Upper lobe of left lung (tissue), 6 donors: ENCODE measurements at places on chromosomes 2 and 18. TPM values are rescaled to one million over a fixed set of nuclear protein-coding genes. Genes with fewer than 3 reads are reported as not detected.

Gene LAMA3
- total RNA-seq, result 177 TPM

Gene DTYMK
- total RNA-seq, result 17.0 TPM

Gene ZNF396
- total RNA-seq, result 1.8 TPM

GRCh38 chr18:71398531-71398930 lies 1109.7 kb downstream of the SOCS6 start:
- H3K4me1 ChIP-seq, result no peaks in the 10 kb centered on the region
- no peaks in the 10 kb centered on the region for H3K36me3 ChIP-seq
- no peak for DNase-seq
- H3K27me3 ChIP-seq, result no peaks in the 10 kb centered on the region
- no peak overlapping the region for H3K4me3 ChIP-seq

GRCh38 chr2:104703669-104704068 lies 150.2 kb upstream of the POU3F3 start:
- H3K27me3 ChIP-seq, result no peaks in the 10 kb centered on the region
- H3K27ac ChIP-seq, result no peak overlapping the region
- H3K36me3 ChIP-seq, result no peaks in the 10 kb centered on the region
- no peaks in the 10 kb centered on the region for H3K4me1 ChIP-seq

GRCh38 chr2:20182241-20182931 lies 42.5 kb downstream of the SDC1 start:
- no peaks in the 10 kb centered on the region for H3K36me3 ChIP-seq
- H3K27ac ChIP-seq, result peak overlapping the region; percentile 66
- H3K4me1 ChIP-seq, result peaks cover 45% of the 10 kb centered on the region

DNA sequence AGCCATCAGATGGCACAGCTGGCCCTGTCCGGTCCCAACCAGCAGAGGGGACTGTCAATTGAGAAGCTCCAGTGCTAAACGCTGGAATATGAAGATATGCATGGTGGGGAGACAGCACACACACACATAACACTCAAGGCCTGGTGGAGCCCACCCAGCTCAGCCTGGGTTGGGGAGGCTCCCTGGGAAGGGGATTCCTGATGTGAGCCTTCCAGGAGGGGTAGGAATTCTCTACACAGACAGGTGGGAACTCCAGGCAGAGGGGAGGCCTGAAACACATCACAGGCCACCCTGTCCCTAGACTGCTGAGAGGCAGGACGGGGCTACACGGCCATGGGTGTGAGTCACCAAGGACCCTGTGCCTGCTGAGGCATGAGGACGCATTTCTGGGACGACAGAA lies 49.4 kb upstream of the SH3RF3 start:
- H3K36me3 ChIP-seq, result no peaks in the 10 kb centered on the region
- H3K4me1 ChIP-seq, result no peaks in the 10 kb centered on the region
- H3K4me3 ChIP-seq, result no peak overlapping the region

Gene INHA
- not detected for total RNA-seq

GRCh38 chr2:165436559-165436958 lies 32.9 kb upstream of the CSRNP3 start:
- H3K27ac ChIP-seq, result no peak overlapping the region
- no peaks in the 10 kb centered on the region for H3K36me3 ChIP-seq
- H3K27me3 ChIP-seq, result no peaks in the 10 kb centered on the region
- no peaks in the 10 kb centered on the region for H3K4me1 ChIP-seq
- DNase-seq, result no peak
- no peak overlapping the region for H3K4me3 ChIP-seq

GRCh38 chr2:9971890-9972289 lies 20.4 kb downstream of the GRHL1 start:
- H3K4me3 ChIP-seq, result no peak overlapping the region
- no peak for DNase-seq
- H3K27ac ChIP-seq, result no peak overlapping the region
- H3K27me3 ChIP-seq, result no peaks in the 10 kb centered on the region
- peaks cover 24% of the 10 kb centered on the region for H3K4me1 ChIP-seq
- no peaks in the 10 kb centered on the region for H3K36me3 ChIP-seq

DNA sequence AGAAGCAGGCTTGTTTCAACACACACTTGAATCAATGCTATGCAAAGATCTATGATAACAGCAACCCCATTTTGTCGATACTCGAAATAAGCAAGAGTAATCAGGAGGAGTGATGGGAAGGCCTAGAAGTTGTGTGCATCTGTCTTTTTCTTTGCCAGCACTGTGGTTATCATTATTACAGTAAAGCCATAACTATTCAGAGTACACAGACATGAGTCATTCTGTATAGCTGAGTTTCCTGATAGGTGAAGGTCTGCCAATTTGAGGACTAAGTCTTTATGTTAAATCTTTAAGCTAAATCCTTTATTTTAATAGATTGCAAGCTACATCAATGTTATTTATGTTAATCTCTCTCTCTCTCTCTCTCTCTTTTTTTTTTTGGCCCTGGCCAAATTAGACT lies 1344.4 kb upstream of the CELF4 start:
- H3K27ac ChIP-seq, result no peak overlapping the region
- DNase-seq, result no peak
- H3K27me3 ChIP-seq, result no peaks in the 10 kb centered on the region
- no peaks in the 10 kb centered on the region for H3K36me3 ChIP-seq
- H3K4me3 ChIP-seq, result no peak overlapping the region
- H3K4me1 ChIP-seq, result no peaks in the 10 kb centered on the region

Gene PRSS56
- total RNA-seq, result not detected

DNA sequence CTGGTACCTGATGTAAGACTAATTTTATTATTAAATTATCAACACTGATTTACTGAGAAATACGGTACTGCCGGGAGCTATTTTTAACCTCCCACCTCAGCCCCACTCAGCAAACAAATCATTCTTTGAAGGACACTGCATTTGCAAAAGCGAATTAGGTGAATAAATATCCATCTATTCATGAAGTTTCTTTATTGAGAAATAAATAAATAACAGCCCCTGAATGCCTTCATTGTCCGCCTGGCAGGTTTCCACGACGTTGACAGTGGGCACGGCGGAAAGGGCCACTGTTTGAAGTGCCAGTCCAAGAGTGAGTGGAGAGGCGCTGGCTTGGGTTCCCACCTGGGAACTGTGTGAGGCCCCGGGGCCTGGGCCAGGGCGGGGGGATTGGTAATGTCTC lies 15.7 kb downstream of the C1QL2 start:
- H3K4me3 ChIP-seq, result no peak overlapping the region
- DNase-seq, result no peak
- H3K4me1 ChIP-seq, result peaks cover 3% of the 10 kb centered on the region
- no peaks in the 10 kb centered on the region for H3K36me3 ChIP-seq
- no peak overlapping the region for H3K27ac ChIP-seq
- H3K27me3 ChIP-seq, result no peaks in the 10 kb centered on the region

GRCh38 chr18:79595876-79596374 lies 83.7 kb upstream of the CTDP1 start:
- H3K36me3 ChIP-seq, result no peaks in the 10 kb centered on the region
- H3K27me3 ChIP-seq, result no peaks in the 10 kb centered on the region
- no peaks in the 10 kb centered on the region for H3K4me1 ChIP-seq
- no peak overlapping the region for H3K4me3 ChIP-seq

GRCh38 chr2:72415241-72415661 lies 267.6 kb upstream of the CYP26B1 start:
- H3K27ac ChIP-seq, result no peak overlapping the region
- no peak overlapping the region for H3K4me3 ChIP-seq
- no peaks in the 10 kb centered on the region for H3K27me3 ChIP-seq
- DNase-seq, result no peak

Gene ZBTB7C
- 18.1 TPM for total RNA-seq

Gene CCDC85A
- 16.8 TPM for total RNA-seq

- no peak for DNase-seq
- H3K27ac ChIP-seq, result no peak overlapping the region
- no peaks in the 10 kb centered on the region for H3K36me3 ChIP-seq
- no peak overlapping the region for H3K4me3 ChIP-seq
- H3K4me1 ChIP-seq, result no peaks in the 10 kb centered on the region
Observed at GRCh38 chr2:216563646-216564045, 65.0 kb downstream of the RPL37A start.

GRCh38 chr2:105166688-105167087 lies 74.9 kb upstream of the GPR45 start:
- no peaks in the 10 kb centered on the region for H3K27me3 ChIP-seq
- H3K27ac ChIP-seq, result no peak overlapping the region
- H3K4me1 ChIP-seq, result no peaks in the 10 kb centered on the region
- H3K36me3 ChIP-seq, result no peaks in the 10 kb centered on the region
- H3K4me3 ChIP-seq, result no peak overlapping the region

- no peaks in the 10 kb centered on the region for H3K4me1 ChIP-seq
- no peak for DNase-seq
- no peaks in the 10 kb centered on the region for H3K27me3 ChIP-seq
- no peak overlapping the region for H3K27ac ChIP-seq
- no peak overlapping the region for H3K4me3 ChIP-seq
Observed at GRCh38 chr2:2174956-2175355, 156.1 kb downstream of the MYT1L start.

Gene MERTK
- 141 TPM for total RNA-seq

- no peak overlapping the region for H3K4me3 ChIP-seq
- H3K4me1 ChIP-seq, result peaks cover 7% of the 10 kb centered on the region
- DNase-seq, result peak; percentile 78
- H3K36me3 ChIP-seq, result peaks cover 16% of the 10 kb centered on the region
- H3K27me3 ChIP-seq, result no peaks in the 10 kb centered on the region
Observed at GRCh38 chr2:7044253-7045250, 127.3 kb downstream of the RNF144A start.

Gene RTKN
- 32.1 TPM for total RNA-seq

GRCh38 chr2:216404010-216404618 lies 8.2 kb upstream of the SMARCAL1 start:
- H3K27me3 ChIP-seq, result no peaks in the 10 kb centered on the region
- DNase-seq, result peak; percentile 37
- H3K4me1 ChIP-seq, result no peaks in the 10 kb centered on the region
- no peaks in the 10 kb centered on the region for H3K36me3 ChIP-seq

GRCh38 chr2:15666861-15667808 lies 75.5 kb downstream of the DDX1 start:
- no peaks in the 10 kb centered on the region for H3K4me1 ChIP-seq
- DNase-seq, result no peak
- no peak overlapping the region for H3K4me3 ChIP-seq

Gene MYL12B
- 401 TPM for total RNA-seq

GRCh38 chr2:177072090-177072489 lies 140.5 kb upstream of the HNRNPA3 start:
- H3K4me1 ChIP-seq, result no peaks in the 10 kb centered on the region
- H3K4me3 ChIP-seq, result no peak overlapping the region
- H3K27ac ChIP-seq, result no peak overlapping the region
- H3K36me3 ChIP-seq, result no peaks in the 10 kb centered on the region
- H3K27me3 ChIP-seq, result no peaks in the 10 kb centered on the region
- DNase-seq, result no peak

- no peak for DNase-seq
- peaks cover 18% of the 10 kb centered on the region for H3K4me1 ChIP-seq
- no peaks in the 10 kb centered on the region for H3K27me3 ChIP-seq
- no peak overlapping the region for H3K27ac ChIP-seq
- no peak overlapping the region for H3K4me3 ChIP-seq
- H3K36me3 ChIP-seq, result no peaks in the 10 kb centered on the region
Observed at GRCh38 chr2:16014041-16014787, 73.9 kb downstream of the MYCN start.

Gene MEMO1
- 13.4 TPM for total RNA-seq

Gene TRIM43
- total RNA-seq, result not detected

- no peak overlapping the region for H3K27ac ChIP-seq
- H3K36me3 ChIP-seq, result no peaks in the 10 kb centered on the region
- H3K4me1 ChIP-seq, result no peaks in the 10 kb centered on the region
- no peak for DNase-seq
- H3K27me3 ChIP-seq, result no peaks in the 10 kb centered on the region
Observed at GRCh38 chr2:168740360-168740759, 62.1 kb upstream of the NOSTRIN start.

GRCh38 chr2:174053355-174054151 lies 88.4 kb upstream of the SP3 start:
- no peaks in the 10 kb centered on the region for H3K36me3 ChIP-seq
- no peak overlapping the region for H3K27ac ChIP-seq
- DNase-seq, result no peak
- no peaks in the 10 kb centered on the region for H3K27me3 ChIP-seq
- H3K4me1 ChIP-seq, result no peaks in the 10 kb centered on the region

- no peaks in the 10 kb centered on the region for H3K27me3 ChIP-seq
- DNase-seq, result no peak
- no peak overlapping the region for H3K4me3 ChIP-seq
Observed at GRCh38 chr2:100884145-100884621, 64.2 kb downstream of the NPAS2 start.

Gene CHPF
- 41.9 TPM for total RNA-seq

DNA sequence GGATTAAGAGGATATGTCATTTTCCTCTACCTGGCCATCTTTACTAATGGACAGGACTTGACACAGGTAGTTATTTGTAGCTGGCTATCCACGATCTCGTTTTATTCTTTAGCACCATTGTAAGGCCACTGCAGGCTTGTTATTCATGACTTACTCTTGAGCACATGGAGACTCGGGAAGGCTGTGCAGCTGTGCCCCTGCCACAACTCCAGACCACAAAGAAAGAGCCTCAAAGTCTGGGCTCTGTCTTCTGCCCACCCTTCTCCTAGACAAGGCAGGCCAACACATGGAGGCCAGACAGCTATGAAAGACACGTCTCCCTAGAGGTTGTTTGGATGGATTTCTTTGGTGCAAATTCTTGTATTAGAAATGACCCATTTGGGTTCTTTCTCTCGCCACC lies 133.8 kb downstream of the NAPG start:
- DNase-seq, result no peak
- H3K4me1 ChIP-seq, result no peaks in the 10 kb centered on the region
- no peaks in the 10 kb centered on the region for H3K27me3 ChIP-seq
- H3K27ac ChIP-seq, result no peak overlapping the region
- no peaks in the 10 kb centered on the region for H3K36me3 ChIP-seq

- H3K4me1 ChIP-seq, result no peaks in the 10 kb centered on the region
- no peaks in the 10 kb centered on the region for H3K27me3 ChIP-seq
- DNase-seq, result no peak
- H3K4me3 ChIP-seq, result no peak overlapping the region
- no peak overlapping the region for H3K27ac ChIP-seq
Observed at GRCh38 chr2:230362030-230362691, 35.2 kb downstream of the SP140L start.

DNA sequence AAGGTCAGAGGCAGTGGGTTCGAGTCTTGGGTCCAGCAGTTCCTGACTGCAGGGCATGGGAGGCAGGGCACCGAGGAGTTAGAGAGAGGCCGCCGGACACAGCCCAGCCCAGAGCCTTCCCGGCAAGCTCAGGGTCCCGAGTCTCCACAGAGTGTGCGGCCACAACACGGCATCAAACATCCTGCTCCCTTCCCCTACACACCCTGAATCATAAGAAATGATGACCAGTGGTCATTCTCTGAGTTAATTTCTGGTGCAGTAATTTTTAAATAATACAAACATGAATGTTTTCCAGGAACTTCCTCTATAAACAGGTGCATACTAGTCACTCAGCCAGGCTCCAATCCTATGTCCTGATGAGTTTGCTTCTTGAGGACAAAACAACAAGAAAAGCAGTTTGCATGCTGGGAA lies 118.0 kb downstream of the PXDN start:
- H3K27ac ChIP-seq, result peak overlapping the region; percentile 4
- no peaks in the 10 kb centered on the region for H3K36me3 ChIP-seq
- H3K27me3 ChIP-seq, result no peaks in the 10 kb centered on the region
- DNase-seq, result no peak
- H3K4me3 ChIP-seq, result no peak overlapping the region

Gene MXD1
- 26.0 TPM for total RNA-seq

Gene MAP3K19
- total RNA-seq, result 27.2 TPM

Gene CFAP221
- 35.6 TPM for total RNA-seq

- no peaks in the 10 kb centered on the region for H3K27me3 ChIP-seq
- peak overlapping the region; percentile 85 for H3K27ac ChIP-seq
- H3K4me1 ChIP-seq, result peaks cover 22% of the 10 kb centered on the region
- peak overlapping the region; percentile 85 for H3K4me3 ChIP-seq
Observed at GRCh38 chr18:54223568-54224241, 764 bp downstream of the MBD2 start.

GRCh38 chr2:199932312-199932855 lies 21.3 kb downstream of the C2orf69 start:
- no peaks in the 10 kb centered on the region for H3K4me1 ChIP-seq
- DNase-seq, result no peak
- peaks cover 10% of the 10 kb centered on the region for H3K36me3 ChIP-seq
- H3K27me3 ChIP-seq, result no peaks in the 10 kb centered on the region
- no peak overlapping the region for H3K27ac ChIP-seq
